NCI-H82 (cell line): ENCODE measurements at places on chromosomes 5 and 9.
A peak's percentile ranks its signal among the peaks of the same experiment; 100 is the strongest.

GRCh38 chr9:22528485-22528884 lies 81.9 kb downstream of the DMRTA1 start:
- DNase-seq: peak; percentile 53

DNA sequence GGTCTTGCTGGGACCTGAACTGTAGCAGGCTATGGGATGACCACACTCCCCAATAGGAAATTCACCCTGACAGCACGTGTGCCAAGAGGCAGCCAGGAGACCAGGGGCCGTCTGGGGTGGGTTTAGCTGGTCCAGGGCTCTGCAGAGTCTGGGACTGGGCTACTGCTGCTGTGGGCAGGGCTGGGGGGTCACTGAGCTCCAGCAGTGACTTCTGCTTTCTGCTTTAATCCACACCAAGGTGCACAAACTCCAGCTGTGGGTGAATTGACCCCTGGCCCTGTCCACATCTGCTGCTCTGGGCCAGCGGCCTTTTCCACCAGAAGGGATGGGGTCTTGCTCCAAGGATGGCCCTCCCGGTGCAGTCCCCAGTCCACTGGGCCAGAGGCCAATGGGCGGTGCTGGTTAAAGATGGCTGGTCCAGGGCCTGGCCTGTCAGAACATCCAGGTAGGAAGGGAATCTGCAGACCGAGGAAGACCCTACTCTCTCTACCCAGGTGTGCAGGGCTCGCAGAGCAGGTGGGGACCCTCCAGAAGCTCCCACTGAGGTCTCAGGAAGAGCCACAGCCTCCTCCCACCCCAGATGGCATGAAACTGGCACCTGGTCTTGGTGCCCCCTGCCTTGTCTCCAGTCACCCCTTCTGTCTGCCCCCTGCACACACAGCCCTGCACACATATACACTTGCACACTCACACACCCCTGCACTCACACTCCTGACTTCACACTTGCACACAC lies 28.0 kb downstream of the GLT6D1 start:
- DNase-seq: no peak

DNA sequence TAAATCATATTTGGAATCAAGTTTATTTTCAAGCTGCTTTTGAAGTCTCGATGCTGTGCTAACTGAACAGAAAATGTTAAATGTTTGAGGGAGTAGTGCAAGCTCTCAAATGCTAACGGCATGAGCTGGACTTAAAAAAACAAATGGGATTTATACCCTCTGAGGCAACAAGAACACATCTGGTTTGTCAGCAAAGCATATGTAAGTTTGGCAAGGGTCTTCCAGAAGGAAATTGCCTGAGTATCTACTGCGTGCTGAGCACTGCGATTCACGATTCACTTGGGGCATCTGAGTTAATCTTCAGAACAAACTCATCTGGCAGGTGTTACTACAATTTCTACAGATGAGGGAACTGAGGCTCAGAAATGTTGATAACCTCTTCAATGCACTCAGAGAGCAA lies 98.4 kb upstream of the C9orf72 start:
- DNase-seq: peak; percentile 67

- no peak for DNase-seq
These were observed 199.4 kb downstream of the AOPEP start for GRCh38 chr9:94925751-94926430.

- peak; percentile 63 for DNase-seq
These were observed 258.3 kb upstream of the NR4A3 start for GRCh38 chr9:99563364-99563763.

- DNase-seq: no peak
These were observed 19.5 kb upstream of the TCERG1 start for GRCh38 chr5:146427619-146427997.

DNA sequence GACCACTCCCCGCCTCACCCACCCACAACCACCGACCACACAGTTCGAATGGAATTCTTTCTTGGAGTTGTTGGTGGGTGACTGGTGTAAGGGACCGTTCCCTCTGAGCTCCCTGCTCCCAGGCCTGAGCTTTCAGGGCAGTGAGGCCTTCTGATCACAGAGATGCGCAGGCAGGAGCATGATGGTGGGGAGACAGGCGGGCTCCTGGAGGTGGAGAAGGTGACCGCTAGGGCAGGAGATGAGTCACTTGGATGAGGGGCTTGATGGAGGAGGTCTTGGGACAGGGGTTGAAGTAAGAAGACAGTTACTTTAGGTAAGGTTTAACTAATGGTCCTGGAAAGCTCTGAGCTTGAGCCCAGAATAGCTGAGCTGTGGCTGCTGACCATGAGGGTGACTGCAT lies 88.5 kb downstream of the HSPA4 start:
- DNase-seq: no peak

DNA sequence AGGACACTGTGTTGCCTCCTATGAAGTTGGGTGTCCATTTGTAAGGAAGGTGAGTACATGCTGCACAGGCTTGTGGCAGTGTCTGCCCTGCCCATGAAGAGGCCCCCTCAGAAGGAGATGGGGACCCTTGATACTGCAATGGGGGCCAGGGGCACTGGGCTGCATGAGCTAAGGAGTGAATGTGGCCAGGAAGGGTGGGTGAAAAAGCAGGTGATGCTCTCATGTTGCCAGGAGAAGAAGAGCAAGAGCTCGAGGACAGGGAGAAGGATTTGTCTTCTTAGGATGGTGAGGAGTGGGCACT lies 76.1 kb downstream of the NSUN2 start:
- DNase-seq: no peak

GRCh38 chr5:58507715-58508114 lies 16.5 kb downstream of the GAPT start:
- no peak for DNase-seq

GRCh38 chr5:102223542-102224477 lies 72.3 kb downstream of the SLCO4C1 start:
- DNase-seq: peak; percentile 62

GRCh38 chr5:137660349-137660817 lies 75.5 kb downstream of the KLHL3 start:
- DNase-seq: peak; percentile 84
